EH (cell line): ENCODE measurements at places on chromosomes 16 and 17.

- no peak for DNase-seq
These were observed at the start of gene ST6GALNAC1 for GRCh38 chr17:76643553-76644148. Gene ST6GALNAC1, minus strand, starts transcription at chr17:76643757. Its CDS starts 119 bp downstream, at chr17:76643638.

DNA sequence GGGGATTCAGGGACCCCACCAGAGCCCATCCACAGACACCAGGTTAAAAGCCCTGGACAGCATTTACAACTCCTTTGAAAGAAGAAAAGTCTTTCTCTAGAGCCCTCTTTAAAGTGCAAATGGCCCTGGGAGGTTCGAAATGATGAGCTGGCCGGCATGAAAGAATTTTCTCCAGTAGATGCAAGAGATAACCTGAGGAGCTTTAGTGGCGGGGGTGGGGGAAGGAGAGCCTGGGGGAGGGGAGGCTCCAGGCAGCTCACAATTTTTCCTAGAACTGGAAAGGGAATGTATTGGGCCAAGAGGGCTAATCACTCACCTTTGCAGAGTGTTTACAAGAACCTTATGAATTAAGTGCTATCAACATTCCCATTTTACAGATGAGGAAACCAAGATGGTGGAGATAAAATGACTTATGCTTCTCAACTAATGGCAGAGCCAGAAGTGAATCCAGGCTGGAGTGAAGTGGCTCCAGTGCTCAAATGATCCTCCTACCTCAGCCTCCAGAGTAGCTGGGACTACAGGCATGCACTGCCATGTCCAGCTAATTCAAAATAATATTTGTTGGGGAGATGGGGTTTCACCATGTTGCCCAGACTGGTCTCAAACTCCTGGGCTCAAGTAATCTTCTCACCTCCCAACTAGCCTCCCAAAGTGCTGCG, 4.2 kb upstream of the CDH1 start:
- DNase-seq = no peak

DNA sequence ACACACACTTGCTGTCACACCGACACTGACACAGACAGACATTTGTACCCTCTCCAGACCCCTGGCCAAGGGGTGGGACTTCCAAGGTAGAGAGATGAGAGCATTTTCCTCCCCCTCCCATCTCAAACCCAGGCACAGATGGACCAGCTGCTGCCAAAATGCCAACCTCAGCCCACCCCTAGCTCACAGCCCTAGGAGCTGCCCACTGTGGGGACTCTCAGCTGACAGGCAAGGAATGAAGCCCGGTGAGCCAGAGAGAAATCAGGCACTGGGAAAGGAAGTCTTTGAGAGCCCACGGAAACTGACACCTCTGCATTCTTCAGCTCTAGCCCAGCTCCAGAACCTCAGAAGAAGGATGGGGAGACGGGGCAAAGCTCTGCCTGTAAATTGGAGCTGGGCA, 2.8 kb downstream of the ETV4 start:
- DNase-seq = peak; percentile 18

GRCh38 chr17:59378675-59379074, 47.2 kb downstream of the YPEL2 start:
- DNase-seq = peak; percentile 95

- no peak for DNase-seq
These were observed 99.0 kb downstream of the C16orf78 start for GRCh38 chr16:49472598-49472997.
